ENCODE measurements at places on chromosomes 2 and 18.

DNA sequence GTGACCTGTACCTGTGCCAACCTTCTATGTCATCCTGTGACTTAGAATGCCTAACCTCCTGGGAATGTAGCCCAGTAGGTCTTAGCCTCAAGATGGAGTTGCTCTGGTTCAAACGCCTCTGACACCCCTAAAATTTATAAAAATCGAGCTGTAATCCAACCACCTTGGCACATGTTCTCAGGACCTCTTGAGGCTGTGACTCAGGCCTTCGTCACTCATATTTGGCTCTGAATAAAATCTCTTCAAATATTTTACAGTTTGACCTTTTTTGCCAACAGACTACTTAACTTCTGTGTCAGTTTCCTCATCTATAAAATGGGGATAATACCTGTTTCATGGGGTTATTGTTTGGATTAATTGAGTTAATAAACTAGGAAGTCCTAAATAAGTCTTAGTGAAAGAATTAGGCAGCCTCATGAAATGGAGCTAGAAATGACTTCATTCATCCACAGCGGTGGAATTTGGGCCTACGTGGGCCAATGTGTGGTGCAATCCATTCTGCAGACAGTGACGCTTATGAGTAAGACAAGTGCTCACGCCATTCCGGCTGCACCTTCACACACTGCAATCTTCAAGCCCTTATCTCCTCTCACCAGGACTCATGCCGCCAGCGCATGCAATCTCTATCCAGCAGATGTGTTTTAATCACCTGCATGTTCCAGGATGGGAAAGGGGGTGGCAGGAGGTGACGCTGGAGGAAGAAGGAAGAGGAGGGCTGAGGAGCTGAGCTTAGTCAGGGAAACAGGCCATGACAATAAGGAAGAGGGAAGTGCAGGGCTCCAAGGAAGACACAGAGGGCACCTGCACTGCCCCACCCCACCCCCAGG, 2.0 kb upstream of the UBE2F start:
- no peak for DNase-seq

DNA sequence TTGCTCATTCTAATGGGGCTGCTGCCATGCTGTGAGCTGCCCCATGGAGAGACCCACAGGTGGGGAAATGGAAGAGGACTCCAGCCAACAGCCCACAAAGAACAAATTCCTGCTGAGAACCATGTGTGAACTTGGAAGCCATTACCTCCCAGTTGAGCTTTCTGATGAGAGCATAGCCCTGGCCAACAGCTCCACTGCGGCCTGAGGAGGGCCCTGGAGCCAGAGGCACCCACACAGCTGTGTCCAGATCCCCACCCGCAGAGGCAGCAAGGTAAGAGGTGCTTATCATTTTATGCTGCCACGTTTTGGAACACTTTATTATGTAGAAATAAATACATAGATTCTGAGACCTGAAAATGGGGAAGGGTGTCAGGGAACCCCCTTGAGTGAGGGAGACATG, 44.2 kb upstream of the OTOS start:
- no peak for DNase-seq

- DNase-seq: no peak
These were observed 16.9 kb upstream of the FN1 start for GRCh38 chr2:215452725-215453124.

DNA sequence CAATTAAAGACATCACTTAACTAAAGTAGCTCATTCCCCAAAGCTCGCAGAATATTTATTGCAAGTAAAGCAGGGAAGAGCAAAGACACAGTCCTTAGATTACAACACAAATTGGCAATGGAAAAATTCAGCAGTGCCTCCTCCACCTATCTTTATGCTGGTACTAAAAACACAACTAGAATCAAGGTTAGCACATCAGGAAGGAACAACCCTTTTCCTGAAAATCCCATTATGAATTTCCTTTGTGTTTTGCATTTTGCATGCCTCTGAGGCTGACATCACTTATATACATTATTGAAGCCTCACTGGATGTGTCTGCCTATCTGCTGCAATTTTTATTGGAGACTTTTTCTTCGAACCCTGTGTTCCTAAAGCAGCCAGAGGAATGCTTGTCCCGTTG, 193.8 kb upstream of the STK17B start:
- no peak for DNase-seq

- DNase-seq: no peak
These were observed 23.4 kb upstream of the TMEM87B start for GRCh38 chr2:112031473-112032223.

GRCh38 chr18:3623769-3624545, 174.0 kb downstream of the TGIF1 start:
- peak; percentile 64 for DNase-seq

DNA sequence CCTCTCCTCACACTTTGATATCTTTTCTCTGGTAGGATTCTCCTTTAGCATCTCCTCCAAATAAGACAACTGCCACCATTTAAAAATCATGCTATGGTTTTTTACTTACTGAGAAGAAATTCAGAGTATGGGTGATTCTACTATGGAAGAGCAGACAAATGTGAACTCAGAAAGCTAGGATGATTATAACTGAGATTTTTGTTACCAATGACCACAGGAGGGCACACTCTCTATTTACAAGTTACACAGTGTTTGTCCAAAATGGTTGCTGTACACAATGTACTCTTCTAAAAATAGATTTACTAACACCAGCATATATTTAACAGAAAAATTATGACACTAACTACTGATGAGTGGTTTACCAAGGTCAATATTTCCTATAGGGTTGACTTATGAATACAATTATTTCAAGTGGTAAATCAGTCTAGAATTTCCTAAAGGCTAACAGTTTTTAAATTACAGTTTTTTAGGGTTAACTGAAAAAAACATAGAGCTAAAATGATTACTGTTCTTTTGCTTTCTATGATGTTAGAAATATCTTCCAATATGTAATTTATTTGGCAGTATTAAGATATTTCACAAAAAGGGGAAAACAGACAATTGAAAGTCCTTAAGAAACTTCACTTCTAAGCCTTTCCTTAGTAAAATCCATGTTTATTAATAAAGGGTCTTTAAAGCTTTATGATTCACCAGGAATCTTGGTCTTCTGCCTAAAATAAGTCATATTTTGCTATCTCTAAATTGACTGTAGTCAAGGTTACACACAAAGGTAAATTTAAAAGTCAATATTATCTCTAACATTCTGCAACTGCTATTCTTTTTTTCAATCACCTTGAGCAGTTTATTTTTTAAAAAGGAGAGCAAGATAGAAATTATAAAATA, 57.2 kb downstream of the MAP4K3 start:
- no peak for DNase-seq

DNA sequence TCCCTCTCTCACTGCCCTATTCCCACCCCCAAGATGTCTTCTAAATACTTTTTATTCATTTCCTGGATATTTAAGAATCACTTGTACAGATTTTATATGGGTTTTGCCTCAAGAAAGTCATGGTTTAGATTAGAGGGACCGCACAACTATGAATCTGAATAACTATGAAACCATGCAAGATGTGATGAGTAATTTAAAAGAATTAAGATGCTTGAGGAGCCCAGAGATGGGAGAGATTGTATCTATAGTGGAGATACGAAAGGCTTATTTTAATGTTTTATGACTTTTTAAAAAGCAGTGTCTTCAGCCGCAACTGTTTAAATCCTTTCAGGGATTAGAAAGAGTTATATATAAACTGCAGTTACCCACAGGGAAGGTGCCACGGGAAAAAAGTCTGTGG, 324.1 kb downstream of the LPIN1 start:
- DNase-seq: no peak

DNA sequence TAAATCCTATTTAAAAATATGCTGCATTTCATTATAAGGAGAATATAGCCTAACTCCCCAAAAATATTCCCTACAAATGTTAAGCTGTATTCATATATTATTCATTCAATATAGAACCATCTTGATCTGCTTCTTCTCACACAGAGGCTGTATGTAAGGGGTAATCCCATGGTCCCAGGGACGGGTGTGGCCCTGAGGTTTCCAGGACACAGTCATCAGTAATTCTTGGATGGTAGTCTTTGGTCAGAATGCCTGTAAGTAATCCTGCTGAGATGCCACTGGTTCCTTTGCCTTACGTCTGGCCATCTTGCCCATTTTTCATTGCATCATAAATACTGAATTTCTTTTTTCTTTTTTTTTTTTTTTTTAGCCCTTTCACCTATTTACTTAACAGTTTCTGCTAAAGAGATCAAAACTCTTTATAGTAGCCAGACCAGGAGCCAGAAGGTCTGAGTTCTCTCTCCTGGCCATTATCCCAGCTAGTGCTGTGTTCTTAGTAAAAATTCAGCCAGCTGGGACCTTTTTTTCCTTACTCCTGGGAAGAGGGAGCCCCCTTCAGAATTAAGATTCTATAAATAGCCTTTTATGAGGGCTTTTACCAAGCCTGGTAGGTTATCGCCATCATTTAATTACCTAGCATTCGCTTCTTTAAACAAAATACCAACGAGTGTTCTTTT, 134.9 kb downstream of the SOX11 start:
- DNase-seq: no peak

- DNase-seq: no peak
These were observed 148.2 kb downstream of the NDUFA10 start for GRCh38 chr2:239876948-239877289.

GRCh38 chr2:170020777-170021176, 157.2 kb upstream of the MYO3B start:
- DNase-seq: no peak

DNA sequence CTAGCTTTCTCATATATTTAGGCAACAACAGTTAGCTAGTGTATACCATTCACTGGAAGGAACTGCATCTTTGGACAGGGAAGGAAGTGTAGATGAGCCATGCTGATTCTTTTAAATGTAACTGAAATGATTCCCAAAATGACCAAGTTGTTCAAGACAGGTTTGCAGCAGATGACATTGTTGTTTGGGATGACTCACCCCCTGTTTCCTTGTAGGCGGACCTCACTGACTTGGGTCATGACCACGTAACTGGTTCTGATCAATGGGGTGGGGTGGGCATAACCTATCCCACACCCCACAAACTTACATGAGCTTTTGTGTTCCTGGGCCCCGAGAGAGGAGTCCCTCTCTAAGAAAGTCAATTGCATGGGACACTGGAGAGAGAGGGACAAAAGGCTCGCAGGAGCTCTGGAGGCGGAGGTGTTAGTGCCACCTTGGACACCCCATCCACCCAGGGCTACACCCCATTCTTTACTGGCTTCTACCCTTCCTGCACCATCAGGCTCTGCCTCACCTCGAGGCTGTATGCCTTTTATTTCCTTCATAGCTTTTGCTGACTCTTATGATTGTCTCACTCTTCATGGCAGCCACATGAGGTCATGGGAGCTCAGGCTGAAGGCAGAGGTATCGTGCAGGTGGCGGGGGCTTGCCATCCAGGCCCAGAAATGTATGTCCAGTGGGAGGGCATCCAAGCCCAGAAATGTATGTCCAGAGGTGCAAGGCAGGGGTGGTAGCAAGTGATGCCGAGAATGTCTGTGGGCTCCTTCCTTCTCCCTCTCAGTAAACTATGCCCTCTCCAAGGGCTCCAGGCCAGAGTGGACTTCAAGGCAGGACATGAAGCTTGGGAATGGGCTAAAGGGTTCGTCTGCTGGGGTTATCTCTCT, 108.0 kb downstream of the TWIST2 start:
- DNase-seq: no peak

DNA sequence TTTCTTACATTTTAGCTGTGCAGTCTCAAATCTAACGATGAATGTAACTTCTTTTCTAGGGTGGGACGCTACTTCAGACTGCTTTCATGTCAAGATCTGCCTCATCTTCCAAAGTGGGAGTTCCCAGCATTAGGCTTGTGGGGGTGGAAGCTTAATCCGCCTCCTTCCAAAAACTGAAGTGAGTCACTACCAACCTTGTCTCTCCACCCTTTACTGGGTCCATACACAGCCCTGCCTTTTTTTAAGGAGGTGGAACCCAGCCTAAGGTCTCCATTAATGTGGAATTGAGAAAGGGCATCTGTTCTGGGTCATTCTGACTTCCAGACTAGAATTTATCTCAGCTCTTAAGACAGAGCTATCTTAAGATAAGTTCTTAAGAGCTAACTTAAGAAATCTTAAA, 42.0 kb upstream of the NFE2L2 start:
- DNase-seq: no peak

DNA sequence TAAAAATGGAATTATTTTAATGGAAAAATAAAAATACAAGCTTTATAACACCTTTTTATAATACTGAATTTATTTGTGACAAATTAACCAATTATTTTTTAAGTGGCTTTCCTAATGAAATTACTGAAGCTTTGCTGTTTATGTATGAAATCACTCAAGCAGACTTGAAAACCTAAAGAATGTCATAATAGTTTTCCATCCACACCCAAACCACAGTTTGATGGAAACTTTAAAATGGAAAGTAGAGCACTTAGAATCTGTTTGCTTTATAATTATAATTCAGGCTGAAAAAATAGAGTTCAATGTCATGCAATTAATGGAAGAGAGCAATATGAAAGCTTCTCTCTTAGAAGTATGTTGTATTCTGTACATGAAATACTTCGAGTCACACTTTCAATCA, 31.6 kb upstream of the WDR75 start:
- DNase-seq: no peak

DNA sequence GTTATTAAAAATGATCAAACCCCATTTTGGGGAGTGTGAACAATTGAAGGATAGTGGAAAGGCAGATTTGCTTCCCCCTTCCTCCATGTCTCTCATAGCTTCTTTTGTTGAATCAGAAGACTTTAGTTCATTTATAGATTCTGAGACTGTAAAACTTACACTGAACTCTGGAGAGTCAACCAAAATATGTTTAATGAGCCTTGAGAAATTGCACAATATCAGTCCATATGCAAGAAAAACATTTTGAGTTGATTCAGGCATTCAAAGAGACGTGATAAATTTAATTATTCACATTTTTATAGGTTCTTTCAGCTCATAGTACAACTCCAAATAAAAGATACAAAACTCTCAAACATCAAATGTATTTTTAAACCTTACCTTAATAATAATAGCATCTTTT, 354.4 kb upstream of the SPRED2 start:
- DNase-seq: no peak

DNA sequence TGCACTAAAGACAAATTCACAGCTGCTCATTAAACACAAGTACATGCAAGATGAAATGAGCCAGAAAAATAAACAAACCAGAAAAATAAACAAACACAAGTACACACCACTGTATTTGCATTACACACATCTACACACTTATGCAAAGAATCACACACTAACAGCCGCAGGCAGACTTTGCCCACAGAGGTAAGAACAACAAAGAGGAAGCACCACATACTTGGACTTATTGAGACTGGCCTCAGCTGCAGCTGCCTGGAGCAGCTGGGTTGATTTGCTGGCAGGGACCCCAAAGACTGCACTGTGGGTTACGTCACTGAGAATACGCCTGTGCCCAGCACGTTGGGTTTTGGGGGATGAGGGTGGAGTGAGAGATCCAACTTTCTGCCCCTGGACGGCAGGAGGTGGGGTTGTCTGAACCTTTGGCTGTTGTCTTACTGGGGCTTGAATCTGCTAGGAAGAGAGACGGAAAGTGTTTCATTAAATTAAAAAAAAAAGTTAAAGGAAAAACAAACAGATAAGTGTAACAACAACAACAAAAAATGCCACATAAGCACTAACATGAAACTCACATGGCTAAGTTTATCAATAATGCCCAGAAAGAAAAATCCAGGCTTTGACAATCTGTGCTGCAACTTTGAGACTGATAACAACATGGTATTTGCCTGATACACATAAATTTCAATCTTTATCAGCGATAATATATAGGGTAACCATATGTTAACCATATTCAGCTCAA, 71.9 kb upstream of the NFU1 start:
- no peak for DNase-seq
